ENCODE measurements at places on chromosomes 1 and 21. TPM values are rescaled to one million over a fixed set of nuclear protein-coding genes. Genes with fewer than 3 reads are reported as not detected.
A peak's percentile ranks its signal among the peaks of the same experiment; 100 is the strongest.

The BMP8B gene
- polyA plus RNA-seq, result 0.01 TPM

The UBXN10 gene
- polyA plus RNA-seq, result not detected

The ADAMTSL4 gene
- polyA plus RNA-seq, result 8.6 TPM

The OR2M3 gene
- polyA plus RNA-seq, result not detected

The PDZK1IP1 gene
- polyA plus RNA-seq, result not detected

The LDLRAD1 gene
- not detected for polyA plus RNA-seq

The MAP1LC3C gene
- polyA plus RNA-seq, result 0.23 TPM

The CELF3 gene
- not detected for polyA plus RNA-seq

The GJB3 gene
- polyA plus RNA-seq, result not detected

The SPATA6 gene
- 2.6 TPM for polyA plus RNA-seq

The BTBD8 gene
- 0.43 TPM for polyA plus RNA-seq

The NPHS2 gene
- not detected for polyA plus RNA-seq

- no peak for DNase-seq
These were observed 21.7 kb downstream of the UBE2T start for GRCh38 chr1:202320081-202320405.

- no peak for DNase-seq
These were observed 319.7 kb downstream of the MATN1 start for GRCh38 chr1:30403726-30404125.

DNA sequence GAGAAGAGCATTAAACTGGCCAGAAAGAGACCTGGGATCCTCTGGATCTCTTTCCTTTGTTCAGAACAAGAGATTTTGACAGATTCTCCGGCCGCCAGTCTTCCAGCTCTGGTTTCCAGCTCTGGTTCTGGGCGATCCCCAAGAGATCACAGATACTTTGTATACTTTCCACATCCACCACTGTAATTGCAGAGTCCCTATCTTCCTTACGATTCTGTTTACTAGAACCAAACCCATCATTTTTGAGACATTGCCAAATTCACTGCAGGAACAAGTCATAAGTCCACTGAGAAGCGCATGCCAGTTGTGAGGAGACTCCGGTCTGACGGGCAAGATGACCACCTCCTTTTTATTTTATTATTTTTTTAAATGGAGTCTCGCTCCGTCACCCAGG is 505.2 kb downstream of the SMYD3 start:
- no peak for DNase-seq

DNA sequence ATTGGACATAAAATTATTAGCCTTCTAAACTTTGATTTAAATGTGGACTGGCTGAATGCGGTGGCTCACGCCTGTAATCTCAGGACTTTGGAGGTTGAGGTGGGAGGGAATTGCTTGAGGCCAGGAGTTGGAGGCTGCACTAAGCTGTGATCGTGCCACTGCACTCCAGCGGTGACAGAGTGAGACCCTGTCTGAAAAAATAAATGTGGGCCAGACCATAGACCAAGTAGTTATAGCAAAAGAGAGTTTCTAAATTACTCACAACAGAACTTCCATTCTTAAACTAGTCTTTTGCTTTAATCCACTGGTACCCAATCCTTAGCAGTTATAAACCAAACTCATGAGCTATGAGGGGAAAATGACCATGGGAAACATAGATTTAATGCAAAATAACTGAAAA is 35.2 kb downstream of the RAP1A start:
- DNase-seq, result no peak

GRCh38 chr1:46446646-46447498 is 42.8 kb upstream of the DMBX1 start:
- DNase-seq, result no peak

GRCh38 chr1:110420874-110421793 is 13.6 kb upstream of the LAMTOR5 start:
- no peak for DNase-seq

DNA sequence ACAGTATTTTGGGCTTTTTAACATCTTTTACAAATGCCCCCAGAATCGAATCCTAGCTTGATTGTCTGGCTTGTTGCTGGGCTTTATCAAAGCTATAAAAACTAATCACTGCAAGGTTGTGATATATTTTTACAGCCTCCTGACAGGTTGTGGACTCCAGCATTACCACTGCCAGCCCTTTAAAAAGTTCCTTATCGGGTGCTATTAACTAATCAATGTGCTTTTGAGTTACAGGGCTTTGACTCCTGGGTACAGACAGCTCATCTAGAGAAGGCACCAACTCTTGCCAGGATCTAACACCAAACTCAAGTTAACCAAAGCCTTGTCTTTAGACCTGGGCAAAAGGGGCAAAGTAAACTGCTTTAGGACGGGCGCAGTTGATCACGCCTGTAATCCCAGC is 16.6 kb downstream of the GON4L start:
- DNase-seq, result no peak

DNA sequence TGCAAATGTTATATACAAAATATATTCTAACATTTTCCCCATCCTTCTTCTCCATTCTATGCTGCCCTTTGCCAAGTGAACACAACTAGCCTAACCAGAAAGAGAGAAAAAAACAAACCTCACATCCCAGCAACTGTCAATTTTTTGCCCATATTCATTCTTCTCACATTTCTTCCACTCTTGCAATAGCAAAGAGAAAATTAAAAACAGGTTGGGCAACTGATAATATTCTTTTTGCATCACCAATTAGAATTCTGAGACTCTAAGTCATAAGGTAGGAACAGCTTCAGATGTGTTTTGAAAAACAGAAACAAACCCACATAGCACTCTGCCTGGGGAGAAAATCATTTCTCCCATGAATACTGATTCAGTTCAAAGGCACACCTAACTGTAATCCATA is 25.2 kb upstream of the EXO1 start:
- DNase-seq, result no peak

DNA sequence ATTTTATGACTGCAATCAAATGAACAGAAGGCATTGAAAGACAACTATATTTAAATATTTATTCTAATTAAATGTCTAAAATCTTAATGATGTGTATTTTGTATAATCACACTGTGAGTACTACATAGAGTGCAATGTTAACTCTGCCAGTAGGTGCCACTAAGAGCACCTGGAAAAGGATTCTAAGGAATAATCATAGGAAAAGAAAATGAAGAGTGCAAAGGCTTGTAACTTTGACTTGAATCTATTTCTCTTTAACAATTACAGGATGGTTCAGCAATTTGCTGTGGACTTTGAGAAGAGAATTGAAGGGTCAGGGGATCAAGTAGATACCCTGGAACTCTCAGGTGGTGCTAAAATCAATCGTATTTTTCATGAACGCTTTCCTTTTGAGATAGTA is 200.4 kb downstream of the DNM3 start:
- DNase-seq, result no peak

- DNase-seq, result no peak
These were observed 26.7 kb upstream of the TP53BP2 start for GRCh38 chr1:223872308-223872901.

DNA sequence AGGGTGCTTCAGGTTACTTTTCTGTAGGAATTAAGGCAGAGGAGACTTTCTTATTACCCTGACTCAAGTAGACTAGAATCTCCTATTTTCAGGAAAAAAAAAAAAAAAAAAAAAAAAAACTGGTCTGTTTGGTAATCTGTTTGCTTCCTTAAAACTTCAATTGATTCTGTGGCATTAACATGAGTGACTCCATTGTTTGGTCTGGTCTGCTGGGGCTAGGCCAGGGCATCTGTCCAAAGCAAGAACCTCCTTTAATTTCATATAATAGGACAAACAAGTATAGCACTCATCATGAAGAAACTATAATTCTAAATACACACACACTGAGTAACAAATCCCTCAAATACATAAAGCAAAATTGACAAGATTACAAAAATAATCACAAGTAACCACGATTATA is 32.9 kb upstream of the LRRC7 start:
- DNase-seq, result no peak

DNA sequence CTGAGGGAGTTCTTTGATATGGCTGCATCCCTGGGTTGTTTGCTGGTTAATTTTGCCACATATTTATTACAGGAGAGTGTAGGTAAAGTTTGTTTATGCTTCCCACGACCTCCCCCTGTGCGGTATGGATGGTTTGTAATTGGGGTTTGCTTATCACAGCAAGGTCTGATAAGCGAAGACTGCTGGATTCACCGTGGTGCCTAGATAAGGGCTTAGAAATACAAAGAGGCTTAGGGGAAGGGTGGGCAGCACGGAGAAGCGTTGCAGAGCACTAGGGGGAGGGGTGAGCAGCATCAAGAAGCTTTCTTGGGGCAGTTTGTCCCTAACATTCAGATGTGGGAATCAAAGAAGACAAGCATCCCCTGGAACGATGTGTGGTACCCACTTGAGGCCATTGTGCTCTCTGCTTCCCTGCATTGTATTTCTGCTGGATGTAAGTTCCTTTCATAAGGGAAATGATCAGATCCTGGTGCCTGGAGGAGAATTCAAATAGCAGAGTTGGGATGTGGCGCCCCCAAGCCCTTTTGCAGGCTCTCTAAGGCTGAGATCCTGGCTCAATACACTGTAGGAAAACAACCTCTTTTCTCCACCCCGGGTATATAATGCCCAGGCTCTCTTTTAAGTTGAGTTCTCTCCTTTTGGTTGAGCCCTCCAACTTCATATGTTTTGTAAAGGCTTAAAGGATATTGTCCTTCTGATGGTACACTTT is 598.1 kb upstream of the ADGRL4 start:
- DNase-seq, result no peak

DNA sequence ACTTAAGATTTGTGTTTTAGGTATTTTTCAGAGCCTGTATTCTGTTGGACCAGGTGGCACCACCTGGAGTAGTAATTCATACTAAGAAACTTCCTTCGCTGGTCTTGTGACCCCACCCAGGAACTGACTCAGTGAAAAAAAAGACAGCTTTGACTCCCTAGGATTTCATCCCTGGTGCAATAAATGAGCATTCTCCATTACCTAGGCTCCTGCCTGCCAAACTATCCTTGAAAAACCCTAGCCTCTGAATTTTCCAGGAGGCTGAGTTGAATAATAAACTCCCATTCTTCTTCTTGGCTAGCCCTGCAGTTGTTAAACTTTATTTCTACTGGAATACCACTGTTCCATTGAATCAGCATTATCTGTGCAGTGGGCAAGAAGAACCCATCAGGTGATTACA is 10.6 kb upstream of the RGS18 start:
- DNase-seq, result no peak

- no peak for DNase-seq
These were observed 27.7 kb upstream of the LRRC7 start for GRCh38 chr1:69540052-69540451.

GRCh38 chr1:233368106-233368788 is 40.7 kb downstream of the MAP3K21 start:
- peak; percentile 2 for DNase-seq

GRCh38 chr1:51833700-51834099 is 44.8 kb downstream of the NRDC start:
- DNase-seq, result no peak

DNA sequence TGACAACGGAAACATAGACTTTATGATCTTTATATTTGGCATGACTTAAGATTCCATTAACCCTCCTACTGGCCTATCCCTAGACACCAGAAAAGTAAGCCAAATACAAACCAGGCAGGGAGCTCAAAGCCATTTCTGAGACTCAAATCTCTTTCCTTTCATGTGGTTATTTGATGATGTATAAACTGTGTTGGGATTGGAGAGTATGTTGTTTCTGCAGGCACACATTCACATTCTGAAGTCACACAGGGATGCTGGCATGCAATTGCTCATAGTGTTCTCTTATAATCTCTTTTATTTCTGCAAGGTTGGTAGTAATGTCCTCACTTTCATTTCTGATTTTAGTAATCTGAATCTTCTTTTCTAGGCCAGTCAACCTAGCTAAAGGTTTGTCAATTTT is 5.8 kb downstream of the ZMYND12 start:
- no peak for DNase-seq

GRCh38 chr1:201702936-201703335 is 126.0 kb upstream of the IPO9 start:
- DNase-seq, result no peak

GRCh38 chr1:58718435-58718834 is 18.6 kb upstream of the MYSM1 start:
- DNase-seq, result no peak

DNA sequence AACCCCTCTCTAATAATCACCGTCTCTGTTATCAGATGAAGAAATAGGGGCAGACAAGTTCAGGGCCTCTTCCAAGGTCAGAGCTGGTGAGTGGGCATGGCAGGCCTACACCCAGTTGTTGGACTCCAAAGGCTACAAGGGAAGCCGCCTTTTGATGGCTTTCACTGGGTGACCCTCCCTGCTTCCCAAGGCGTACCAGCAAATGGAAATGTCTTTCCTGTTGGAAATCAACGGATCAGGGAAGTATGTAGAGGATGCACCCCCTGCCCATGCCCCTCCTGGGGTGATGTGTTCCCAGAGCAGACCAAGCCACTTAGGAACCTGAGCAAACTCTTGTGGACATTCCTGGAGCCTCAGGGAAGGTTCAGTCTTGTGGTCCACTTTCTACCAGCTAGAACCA is 47.4 kb downstream of the LGR6 start:
- DNase-seq, result no peak

DNA sequence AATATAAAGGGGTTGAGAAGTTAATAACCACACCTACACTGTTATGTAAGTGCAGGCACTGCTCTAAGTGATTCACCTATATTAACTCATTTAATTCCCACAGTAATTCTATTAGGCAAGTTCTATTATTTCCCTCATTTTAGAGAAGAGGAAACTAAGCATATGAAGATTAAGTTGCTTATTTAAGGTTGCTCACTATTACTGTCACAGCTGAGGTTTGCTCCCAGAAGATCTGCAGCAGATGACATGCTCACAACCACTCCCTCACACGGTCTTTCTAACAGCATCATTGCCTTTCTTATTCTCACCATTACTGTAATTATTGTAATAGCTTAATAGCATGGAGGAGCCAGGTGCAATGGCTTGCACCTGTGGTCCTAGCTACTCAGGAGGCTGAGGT is 196.4 kb upstream of the GREM2 start:
- DNase-seq, result no peak

DNA sequence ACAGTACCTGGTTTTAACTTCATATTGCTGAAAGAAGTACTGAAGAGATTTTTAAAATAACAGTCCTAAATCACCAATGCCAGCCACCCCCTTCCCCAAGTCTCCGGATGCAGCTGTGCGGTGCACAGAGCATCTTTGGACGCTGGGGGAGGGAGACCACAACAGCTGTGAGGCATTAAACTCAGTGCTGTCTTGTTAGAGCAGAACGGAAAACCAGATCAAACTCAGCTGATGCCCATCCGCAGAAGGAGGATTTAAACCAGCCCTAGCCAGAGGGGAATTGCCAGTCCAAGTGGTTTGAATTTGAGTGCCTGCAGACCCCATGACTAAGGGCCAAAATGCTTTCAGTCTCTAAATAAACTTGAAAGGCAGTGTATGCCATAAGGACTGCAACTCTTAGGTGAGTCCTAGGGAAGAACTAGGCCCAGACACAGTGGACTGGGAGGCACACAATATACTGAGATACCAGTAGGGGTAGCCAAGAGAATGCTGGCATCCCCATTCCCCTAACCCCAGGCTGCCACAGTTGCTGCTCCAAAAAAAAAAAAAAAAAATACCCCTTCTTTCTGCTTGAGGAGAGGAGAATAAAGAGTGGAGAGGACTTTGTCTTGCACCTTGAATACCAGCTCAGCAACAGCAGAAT is 576.2 kb downstream of the NEGR1 start:
- DNase-seq, result no peak
